ENCODE measurements at places on chromosomes 6 and 20.

- no peak for DNase-seq
These were observed 6.5 kb downstream of the ASXL1 start for GRCh38 chr20:32364554-32365208.

DNA sequence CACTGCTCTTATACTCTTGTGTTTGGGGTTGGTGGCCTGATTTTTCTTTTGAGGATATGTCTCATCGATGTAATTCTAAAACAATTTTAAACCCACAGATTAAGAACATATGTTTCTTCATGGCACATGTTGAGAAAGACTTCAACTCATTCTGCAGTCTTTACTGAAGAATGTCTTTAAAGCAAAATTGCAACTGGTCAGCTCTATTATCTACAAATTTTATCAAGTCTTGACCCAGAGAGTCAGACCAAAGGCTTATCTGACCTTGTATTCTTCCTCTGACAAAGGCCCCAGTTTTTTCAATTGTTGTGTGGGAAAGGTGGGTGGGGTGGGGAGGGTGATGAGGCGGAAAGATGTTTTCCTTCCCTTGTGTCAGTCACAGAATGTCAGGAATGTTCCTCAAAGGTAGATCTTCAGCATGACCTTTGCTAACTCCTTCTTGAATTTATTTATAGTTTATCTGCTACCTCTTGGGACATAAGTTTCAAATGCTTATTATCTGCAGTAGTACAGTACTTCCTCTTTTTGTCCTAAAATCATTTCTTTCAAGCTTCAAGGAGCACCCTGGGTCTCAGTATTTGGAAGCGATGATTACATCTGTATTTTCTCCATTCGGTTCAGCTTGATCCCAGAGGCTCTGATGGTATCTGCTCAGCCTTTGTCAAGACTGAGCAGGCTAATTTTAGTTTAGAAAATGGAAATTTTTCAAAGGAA is 63.2 kb upstream of the TIAM2 start:
- DNase-seq: peak; percentile 22

GRCh38 chr6:41043151-41043550 is 884 bp downstream of the TSPO2 start:
- DNase-seq: no peak

- no peak for DNase-seq
These were observed 56.2 kb downstream of the CENPW start for GRCh38 chr6:126396131-126396530.

- no peak for DNase-seq
These were observed 172.4 kb downstream of the DTNBP1 start for GRCh38 chr6:15490242-15491100.

DNA sequence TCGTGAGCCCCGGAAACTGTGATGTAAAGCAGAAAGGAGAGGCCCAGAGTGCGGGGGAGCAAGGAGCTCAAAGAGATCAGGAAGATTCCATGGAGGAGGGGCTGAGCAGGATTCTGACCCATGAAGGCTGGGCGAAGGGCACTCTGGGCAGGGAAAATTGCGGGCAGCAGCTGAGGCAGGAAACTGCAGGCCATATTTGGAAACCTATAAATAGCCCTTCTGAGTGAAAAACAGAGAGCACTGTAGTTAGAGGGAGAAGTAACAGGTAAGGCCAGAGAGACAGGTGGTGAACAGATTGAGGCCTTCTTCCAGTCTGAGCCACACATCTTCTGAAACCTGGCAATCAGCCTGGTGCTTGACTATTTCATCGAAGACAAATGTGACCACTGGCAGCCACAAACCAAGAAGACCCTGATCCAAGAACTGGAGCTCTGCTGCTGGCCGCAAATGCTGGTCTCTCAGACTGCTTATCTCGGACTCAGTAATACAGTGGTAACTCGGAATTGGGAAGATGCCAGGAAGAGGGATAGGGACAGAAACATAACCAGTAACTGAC is 14.1 kb upstream of the BEND3 start:
- no peak for DNase-seq

GRCh38 chr6:76510489-76510888 is 438.0 kb upstream of the IMPG1 start:
- no peak for DNase-seq

- no peak for DNase-seq
These were observed 6.8 kb upstream of the COMMD7 start for GRCh38 chr20:32749914-32750637.

GRCh38 chr20:50172347-50173013 is 18.1 kb upstream of the CEBPB start:
- DNase-seq: peak; percentile 87

GRCh38 chr6:33604941-33605854 is 15.9 kb upstream of the ITPR3 start:
- DNase-seq: peak; percentile 73

- DNase-seq: no peak
These were observed 13.2 kb upstream of the ZBTB24 start for GRCh38 chr6:109496036-109496772.

GRCh38 chr20:5621305-5621704 is 128.9 kb upstream of the SHLD1 start:
- DNase-seq: no peak

DNA sequence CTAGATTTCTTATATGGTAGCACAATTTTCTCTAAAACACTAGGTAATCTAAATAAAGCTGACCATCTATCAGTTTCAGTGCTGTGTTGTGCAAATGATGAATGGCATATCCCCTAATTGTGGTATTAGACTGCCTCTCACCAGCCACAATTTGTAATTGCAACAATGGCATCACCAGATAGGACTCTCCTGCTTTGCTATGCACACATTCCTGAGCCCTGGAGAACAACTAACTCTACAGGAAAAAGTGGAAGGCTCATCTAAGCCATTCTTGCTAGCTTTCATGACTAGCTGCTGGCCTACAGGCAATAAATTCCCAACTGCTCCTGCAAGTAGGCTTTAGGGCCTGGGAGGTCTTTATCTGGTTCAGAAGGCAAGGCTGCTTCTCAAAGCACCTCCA is 974.1 kb downstream of the EYS start:
- no peak for DNase-seq

- DNase-seq: no peak
These were observed 594.2 kb upstream of the CHD6 start for GRCh38 chr20:42212391-42212790.

GRCh38 chr6:36098920-36099647 is 31.2 kb upstream of the MAPK13 start:
- DNase-seq: no peak

GRCh38 chr6:16800942-16801341 is 39.7 kb upstream of the ATXN1 start:
- DNase-seq: peak; percentile 31

DNA sequence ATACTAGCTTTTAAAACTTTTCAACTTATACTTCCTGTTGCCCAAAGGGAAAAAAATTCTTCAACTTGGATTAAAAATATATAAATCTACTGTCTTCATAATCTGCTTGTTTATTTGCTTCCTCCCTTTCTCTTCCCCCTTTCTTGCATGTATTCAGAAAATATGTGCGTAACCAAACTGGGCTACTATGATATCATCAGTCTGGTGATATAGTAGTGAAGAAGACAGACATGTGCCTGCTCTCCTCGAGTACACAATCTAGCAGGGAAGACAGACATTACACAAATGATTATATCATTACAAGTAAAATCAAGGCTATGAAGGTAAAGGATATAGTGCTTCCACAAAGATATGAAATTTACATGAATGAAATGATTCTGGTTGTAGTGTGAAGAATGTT is 31.0 kb downstream of the IBTK start:
- DNase-seq: no peak

DNA sequence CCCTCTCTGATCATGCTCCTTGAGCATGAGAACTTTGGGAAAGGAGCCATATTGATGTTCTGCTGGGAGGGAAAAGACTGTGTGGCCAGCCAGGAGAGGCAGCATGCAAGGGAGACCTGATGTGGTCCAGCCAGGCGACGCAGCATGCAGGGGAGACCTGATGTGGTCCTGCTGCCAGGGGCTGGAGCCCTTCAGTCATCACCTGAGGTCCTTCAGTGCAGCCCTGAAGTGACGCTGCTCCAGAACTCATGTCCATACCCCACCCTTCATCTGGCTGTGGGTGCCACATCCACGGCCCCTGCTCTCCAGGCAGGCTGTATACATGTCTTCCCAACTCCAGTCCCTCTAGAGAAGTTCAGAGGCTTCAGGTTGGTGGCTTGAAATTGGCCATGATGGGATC is 134.4 kb downstream of the ERMARD start:
- no peak for DNase-seq

- DNase-seq: no peak
These were observed 106.1 kb downstream of the TFAP2B start for GRCh38 chr6:50924758-50925157.

DNA sequence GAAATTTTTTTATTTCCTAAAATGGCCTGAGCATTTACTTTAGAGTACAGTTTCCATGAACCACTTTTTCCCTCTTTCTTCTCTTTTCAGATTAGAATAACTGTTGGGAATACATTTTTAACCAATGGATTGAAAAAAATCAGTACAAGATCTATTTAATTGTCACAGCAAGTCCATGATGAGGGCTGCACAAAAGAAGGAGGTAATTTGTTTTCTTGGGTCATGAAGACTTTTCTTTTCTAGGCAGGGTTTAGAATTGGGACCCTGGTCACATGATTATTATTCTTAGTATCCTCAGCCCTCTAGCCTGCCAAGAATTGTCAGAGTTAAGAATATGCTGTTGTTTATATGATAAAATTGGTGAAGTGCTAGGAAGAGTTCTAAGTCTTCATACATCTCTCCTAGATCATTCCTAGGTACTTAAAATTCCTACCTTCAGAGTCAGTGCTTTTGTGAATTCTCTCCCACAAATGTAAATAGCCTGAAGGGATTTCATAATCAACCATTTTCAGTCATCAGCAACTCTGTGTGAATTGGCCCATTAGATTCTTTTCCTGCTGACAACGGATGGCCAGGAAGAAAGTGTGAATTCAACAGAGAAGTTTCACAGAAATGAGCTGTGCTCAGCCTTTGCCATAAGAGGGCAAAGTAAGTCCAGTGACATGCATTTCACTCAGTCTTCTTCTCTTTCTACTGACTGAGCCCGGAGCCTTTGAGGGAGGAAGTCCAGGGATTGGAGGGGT is 32.4 kb upstream of the TPBG start:
- DNase-seq: peak; percentile 76
